ENCODE measurements at places on chromosomes 5 and 9.

- DNase-seq = no peak
Observed at GRCh38 chr5:181100121-181100875, 30.7 kb downstream of the OR2V1 start.

DNA sequence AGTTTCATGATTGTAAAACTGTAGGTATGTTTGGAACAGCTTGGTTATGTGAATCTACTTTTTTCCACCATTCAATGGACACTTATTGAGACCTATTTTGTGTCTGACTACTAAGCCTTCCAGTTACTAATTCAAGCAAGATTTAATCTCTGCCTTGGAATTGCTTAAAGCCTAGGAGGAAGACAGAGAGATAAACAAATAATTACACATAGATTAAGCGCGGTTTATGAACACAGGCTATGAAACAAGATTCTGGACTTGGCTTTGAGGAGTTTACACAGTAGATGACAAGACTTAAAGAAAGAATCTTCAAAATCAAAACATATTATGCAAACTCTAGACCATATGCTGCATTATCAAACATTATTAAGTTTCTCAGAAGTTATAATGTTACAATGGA lies 340.4 kb downstream of the RASEF start:
- DNase-seq = no peak

DNA sequence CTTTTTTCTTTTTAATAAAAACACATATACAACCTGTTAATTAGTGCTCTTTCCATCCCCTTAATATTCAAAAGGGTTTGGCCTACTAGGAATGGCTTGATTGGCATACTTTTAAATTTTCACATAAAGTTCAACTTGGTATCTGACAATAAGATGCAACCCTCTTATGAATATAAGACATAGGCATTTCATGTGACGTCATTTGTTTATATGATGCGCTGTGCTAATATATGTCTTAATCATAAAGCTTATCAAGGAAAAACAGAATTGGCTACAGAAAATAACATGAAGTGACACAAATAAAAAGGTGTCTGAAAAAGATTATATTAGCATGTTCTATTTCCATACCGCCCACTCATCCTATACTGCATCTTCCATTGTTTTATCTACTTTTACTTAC lies 1642.4 kb downstream of the EFNA5 start:
- DNase-seq = no peak

- peak; percentile 44 for DNase-seq
Observed at GRCh38 chr5:77630114-77630680, 8.3 kb downstream of the OTP start.

DNA sequence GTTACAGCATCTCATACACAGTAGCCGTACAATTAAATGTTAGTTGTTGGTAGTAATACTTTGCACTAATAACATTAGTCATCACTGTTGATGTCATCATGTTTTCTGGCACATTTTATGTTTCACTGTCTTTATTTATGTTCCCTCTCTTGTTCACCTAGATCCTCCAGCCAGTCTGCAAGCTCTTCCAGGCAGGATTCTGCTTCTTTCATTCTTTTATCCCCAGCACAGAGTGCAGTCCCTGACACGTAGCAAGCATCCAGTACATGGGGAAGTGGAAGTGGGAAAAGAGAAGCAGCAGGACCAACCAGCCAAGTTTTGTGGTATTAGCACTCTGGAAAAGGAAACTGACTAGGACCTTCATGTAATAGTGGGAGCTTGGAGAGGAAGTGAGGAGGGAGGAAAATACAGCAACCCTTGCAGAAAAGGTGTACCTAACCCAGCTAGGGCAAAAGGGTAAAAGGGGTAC lies 89.7 kb upstream of the SLC44A1 start:
- DNase-seq = no peak

All from stimulated activated CD4-positive, alpha-beta T cell treated with anti-CD3 and anti-CD28 coated beads, Interleukin-4, amount 100 ng/mL, for 48 hours (primary cell).